ENCODE measurements at places on chromosomes 5 and 9.

DNA sequence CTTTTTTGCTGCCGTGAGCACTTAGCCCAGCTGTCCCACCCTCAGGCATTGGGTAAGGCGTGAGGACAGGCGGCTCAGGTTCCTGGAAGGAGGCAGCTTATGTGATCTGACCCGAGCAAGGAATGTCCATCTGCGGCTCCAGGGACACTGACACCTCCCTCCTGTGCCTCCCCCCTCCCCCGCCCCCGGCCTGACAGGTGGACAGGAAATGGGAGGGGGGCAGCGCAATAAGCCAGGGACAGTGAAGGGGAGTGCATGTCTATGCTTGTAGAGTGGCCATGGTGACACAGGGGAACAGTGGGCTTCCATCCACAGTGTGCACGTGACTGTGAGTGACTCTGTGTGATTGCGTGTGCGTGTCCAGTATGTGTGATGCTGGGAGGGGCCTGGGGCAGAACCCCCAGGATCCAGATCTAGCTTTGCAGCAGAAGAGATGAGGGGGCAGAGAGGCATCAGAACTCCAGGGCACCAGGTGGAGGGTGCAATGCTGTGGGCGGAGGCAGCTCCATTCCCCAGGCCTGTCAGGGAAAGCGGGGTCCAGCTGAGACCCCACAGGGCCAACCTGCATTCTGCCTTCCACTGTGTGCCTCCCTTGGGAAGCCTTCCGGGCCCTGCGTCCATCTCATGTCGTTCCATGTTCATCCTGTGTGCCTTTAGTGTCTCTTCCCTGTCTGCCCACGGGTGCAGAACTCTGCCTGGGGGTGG, 30.5 kb downstream of the CNTFR start:
- DNase-seq = no peak

DNA sequence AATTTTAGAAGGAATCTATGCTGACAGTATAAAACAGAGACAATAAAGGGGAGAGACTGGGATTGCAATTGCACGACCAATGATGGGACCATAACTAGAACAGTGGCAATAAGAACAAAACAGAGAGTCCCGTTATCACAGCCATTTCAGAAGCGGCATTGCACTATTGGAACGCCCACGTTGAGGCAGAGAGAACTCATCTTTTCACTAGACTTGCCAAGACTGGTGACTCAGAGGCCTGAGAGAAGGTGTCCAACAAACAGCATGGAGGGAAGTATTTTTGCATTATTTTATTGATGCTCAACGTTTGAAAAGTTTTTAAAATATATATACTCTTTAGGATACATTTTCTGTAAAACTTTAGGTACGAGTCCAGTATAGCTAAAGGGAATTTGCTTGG, 737.7 kb downstream of the TLE1 start:
- DNase-seq = no peak

- DNase-seq = no peak
Observed at GRCh38 chr9:37430841-37431597, 8.5 kb downstream of the GRHPR start.

DNA sequence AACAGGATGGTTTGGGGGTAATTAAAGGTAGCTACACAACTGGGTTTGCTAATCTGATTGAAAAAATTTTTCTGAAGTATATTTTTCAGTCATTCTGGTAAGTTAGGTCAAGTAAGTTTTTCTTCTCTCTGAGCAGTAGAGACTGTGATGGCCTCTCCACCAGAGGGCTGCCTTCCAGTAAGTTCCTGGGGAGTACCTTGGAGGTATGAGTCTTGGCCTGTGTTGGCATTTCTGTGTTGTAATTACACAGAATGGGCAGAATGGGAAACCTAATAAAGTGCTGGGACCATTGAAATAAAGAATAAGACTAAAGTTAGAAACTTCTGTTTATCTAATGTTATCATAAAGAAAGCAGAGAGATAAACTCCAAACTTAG, 430.8 kb downstream of the ARHGEF28 start:
- no peak for DNase-seq

GRCh38 chr5:53557386-53557785, 3.1 kb upstream of the NDUFS4 start:
- DNase-seq = no peak

DNA sequence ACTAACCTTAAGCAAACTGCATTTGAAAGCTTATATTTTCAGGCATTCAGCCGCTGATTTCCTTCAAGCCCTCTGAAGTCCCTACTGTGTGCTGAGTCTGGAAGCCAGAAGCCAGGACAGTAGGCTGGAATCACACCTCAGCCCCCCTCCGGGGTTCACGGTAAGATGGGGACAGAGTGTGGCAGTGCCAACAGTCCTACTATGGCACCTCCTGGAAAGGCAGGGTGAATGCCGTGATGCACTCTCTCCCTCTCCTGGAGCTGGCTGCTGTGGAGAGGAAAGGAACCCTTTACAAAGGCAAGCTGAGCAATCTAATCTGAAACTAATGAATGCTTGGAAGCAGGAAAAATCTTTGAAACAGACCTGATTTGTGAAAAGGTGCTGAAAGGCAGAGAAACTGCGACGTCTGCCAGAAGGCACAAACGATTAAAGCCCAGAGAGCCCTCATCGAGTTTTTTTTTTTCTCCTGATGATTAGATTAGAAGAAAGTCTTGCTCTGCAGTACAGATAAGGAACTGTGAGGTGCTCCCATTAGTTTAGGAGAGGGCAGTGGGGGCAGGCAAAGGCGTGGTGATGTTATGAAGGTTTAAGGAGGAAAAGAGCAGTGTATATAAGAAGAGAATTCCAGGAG, 21.0 kb downstream of the ANKH start:
- no peak for DNase-seq

- DNase-seq = no peak
Observed at GRCh38 chr5:125660231-125660895, 762.8 kb upstream of the GRAMD2B start.

- no peak for DNase-seq
Observed at GRCh38 chr9:114033397-114034103, 44.5 kb downstream of the AMBP start.

DNA sequence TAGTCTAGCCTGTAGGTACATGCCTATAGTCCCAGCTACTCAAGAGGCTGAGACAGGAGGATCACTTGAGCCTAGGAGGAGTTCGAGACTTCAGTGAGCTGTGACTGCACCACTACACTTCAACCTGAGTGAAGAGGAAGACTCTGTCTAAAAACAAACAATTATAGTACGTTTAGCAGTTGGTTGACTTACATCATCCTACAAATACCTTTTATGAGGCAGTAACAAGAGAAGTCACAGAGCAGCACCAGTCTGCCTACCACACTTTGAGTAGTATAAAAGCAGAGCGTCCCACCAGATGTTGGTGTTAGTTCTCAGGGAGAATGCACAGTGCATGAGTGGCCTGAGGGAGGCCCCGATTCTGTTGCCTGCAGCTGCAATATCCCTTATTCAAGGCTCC, 16.1 kb downstream of the ZFR start:
- no peak for DNase-seq

DNA sequence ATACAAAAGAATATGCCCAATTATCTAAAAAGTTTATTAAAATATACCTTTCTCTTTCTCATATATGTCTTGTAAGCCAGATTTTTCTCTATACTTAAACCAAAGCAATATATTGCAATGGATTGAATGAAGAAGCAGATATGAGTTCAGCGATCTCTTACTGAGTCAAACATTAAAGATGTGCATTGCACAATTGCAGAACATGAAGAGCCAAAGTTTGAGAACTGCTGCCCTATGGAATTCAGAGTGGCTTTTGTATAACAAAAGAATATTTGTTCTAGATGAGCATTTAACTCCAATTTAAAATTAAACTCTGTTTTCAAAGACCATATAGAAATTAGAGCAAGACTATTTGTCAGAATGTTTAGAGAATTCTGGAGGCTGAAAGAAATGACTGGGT, 519.0 kb upstream of the DAB2 start:
- no peak for DNase-seq

DNA sequence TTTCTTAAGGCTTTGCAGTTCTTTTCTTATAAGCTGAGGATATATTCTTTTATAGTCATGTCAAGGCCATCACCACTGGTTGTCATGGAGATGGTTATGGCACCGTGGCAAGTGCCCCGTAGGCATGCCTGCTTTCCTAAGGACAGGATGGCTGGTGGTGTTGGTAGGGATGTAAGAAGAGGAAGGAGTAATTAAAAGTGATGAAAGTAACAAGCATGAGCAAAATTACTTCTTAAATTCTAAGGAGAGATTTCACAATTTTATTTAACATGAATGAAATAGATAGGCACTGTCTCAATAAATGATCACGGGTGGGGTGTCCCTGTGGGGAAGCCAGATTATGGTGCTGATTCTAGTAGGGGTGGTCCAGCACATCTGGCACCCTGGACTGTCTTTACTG, 290.2 kb upstream of the KLF4 start:
- DNase-seq = no peak

DNA sequence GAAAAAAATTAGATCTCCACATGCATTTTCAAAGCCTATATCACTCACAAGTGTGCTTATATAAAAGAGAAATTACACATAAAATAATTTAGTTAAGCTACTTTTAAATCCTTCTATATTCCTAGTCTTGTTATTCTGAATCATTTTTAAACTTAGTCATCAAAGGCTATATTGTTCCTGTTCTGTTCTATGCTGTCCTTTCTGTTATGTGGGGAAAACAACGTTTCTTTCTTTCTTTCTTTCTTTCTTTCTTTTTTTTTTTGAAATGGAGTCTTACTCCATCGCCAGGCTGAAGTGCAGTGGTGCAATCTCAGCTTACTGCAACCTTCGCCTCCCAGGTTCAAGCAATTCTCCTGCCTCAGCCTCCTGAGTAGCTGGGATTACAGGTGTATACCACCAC, 389.2 kb upstream of the FTMT start:
- no peak for DNase-seq

DNA sequence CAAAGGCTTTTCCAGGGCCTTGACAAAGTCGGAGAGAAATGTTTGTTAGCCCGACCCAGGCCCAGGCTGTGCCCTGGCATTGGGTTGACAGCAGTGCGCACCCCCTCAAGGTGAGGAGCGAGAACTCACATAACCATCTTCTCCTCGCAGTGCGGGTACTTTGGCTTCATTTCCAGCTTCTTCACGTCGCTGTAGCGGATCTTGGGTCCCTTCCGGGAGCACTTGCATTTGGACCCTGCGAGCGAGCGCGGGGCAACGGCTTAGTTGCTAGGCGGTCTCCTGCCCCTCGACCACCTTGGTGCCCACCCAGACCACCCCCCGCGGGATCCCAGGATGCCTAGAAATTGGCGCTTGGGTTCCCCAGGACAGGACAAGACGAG, 496 bp downstream of the CXCL14 start:
- DNase-seq = no peak

GRCh38 chr9:84723426-84723825, 53.9 kb downstream of the NTRK2 start:
- DNase-seq = no peak

DNA sequence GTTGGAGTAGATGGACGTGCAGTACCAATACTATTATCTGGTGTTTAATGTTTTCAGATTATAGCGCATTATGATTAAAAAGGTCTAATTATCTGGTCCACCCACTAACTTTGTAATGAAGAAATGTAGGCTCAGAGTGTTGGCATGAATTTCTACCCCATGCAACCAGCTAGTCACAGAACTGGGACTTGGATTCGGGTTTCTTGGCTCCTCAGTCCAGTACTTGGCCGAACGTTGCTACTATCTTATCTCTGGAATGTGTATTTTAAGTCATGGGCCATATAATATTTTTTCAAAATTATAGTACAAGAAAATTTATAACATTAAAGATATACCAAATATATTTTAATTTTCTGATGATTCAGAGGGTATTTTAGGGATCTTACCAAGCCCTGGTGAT, 657.5 kb upstream of the DMAC1 start:
- DNase-seq = no peak

DNA sequence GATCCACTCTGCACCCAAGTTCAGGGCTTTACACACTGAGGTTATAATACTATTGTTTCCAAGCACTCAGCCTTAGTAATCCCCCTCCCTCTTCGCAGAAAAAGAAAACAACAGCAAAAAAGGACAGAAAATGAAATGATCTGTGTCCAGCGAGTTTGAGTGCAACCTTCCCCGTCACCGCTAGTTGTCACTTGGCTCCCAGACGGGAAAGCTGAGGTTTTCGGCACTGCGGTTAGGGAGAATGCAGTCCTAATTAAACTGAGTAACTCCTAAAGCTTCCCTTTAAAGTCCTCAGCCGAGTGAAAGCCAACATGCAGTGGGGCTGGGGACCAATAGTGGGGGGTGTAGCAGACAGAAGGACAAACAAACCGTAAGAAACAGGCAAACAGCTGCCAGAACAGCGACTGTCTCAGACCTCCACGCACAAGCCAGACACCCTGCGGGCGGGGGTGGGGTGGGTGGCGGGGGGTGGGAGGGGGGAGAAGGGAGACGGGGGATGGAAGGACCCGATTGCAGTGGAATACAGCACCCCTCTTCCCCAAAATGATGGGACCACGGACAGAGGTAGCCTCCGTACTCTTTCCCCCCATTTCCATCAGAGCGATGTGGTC, 680 bp downstream of the GLRA1 start:
- DNase-seq = no peak

GRCh38 chr5:58998544-58998943, 415.7 kb downstream of the RAB3C start:
- DNase-seq = no peak

DNA sequence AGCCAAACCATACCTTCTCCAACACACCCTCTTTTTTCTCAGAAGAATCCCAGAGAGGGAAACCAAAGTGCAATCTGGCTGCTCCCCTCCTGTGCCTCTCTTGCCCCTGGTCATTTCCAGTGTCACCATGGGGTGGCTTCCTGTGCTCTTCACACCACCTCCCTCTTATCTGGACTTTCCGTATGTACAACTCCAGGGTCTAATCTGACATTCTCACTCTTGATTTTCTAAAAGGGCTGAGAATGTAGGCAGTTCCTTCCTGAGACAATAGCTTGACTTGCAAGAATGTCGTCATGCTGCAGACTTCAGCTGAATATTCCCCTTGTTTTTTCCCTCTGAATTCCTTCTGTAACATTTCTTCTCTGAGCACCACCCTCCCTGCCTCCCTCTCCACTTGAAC, 110.2 kb downstream of the FBXL7 start:
- DNase-seq = no peak

GRCh38 chr5:34017254-34017653, 9.4 kb upstream of the AMACR start:
- no peak for DNase-seq

- no peak for DNase-seq
Observed at GRCh38 chr9:18768951-18769622, 263.9 kb downstream of the SAXO1 start.

- no peak for DNase-seq
Observed at GRCh38 chr9:14670718-14671117, 22.5 kb downstream of the ZDHHC21 start.

GRCh38 chr9:98099346-98099745, 19.7 kb downstream of the TRIM14 start:
- no peak for DNase-seq

DNA sequence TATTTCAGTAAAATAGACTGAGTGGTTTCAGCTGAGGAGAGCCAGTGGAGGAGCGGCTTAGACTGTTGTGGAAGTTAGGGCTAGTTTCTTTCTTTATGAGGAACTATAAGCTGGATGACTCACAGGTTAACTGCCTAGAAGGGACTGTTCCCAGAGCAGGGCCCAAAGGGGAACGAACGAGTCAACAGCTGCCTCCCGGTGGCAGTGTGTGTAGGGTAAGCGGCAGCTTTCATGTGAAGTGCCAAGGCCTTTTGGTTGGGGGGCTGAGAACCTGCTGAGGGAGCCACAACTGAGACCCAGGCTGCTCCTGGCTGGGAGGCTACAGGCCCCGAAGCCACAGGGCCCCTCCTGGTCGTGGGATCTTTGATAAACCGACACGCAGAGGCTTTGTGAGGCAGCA, 7.0 kb downstream of the SQSTM1 start:
- no peak for DNase-seq

GRCh38 chr9:86494644-86495111, 140.5 kb upstream of the TUT7 start:
- no peak for DNase-seq

All from stimulated activated CD8-positive, alpha-beta memory T cell treated with anti-CD3 and anti-CD28 coated beads, Interleukin-2, amount 100 ng/mL, for 48 hours (primary cell).